Adrenal gland (tissue), 19 donors: ENCODE measurements at places on chromosomes 3 and 15.

- DNase-seq, result no peak
Observed at GRCh38 chr3:23913873-23914743, 2.7 kb downstream of the NKIRAS1 start.

DNA sequence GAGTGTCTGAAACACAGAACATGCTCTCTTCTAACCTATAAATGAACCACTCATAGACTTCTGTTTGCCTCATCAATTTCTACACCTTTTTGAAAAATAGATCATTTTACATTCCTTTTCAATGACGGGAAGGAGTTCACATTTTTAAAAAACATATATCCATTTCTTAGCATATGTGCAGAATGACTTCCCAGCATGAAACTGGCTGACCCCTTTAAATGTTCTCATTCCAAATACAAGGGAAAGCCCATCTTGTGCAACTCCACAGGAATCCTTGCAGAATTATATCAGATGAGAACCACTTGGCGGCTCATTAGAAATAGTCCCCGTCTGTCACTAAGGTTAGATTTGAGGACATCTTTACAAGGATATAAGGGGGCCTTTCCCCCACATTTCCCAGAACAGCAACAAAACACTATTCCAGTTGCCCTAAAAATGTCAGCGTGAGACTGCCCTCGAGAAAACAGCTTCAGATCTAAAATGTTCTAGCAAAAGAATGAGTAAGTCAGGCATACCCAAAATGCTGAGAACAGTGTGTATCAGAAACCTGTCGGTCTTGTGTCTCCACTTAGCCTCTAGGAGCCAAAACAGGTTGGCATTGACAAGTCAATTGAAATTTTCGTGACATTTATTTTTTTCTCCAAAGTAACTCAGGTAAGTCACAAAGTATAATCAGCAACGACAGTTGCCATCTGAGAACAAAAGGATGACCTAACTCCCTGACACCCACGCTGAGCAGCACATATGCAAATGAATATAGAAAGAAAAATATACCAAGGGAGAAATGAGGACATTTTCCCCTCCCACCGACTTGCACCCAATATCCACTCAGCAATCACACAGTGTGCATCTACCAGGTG, 63.1 kb downstream of the FOXP1 start:
- no peak for DNase-seq

DNA sequence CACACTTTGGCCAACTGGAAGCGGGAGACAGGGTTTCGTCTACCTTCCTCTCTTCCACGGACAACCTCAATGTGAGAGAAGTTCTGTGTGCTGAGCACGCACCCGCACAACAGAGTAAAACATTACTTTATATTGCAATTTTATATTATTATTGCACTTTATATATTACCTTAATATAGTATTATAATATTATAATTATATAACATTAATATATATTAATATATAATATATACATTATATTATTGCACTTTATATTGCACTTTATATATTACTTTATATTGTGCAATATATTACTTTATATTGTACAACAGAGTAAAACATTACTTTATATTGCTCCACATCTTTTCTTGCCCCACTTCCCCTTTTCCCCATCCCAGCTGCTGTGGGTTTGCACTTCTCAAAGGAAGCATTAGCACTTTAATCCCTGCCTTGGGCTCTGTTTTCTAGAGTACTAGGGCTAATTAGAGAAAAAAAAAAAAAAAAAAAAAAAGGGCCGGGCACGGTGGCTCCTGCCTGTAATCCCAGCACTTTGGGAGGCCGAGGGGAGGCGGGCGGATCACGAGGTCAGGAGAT, 76.4 kb upstream of the SLC4A7 start:
- DNase-seq, result no peak

DNA sequence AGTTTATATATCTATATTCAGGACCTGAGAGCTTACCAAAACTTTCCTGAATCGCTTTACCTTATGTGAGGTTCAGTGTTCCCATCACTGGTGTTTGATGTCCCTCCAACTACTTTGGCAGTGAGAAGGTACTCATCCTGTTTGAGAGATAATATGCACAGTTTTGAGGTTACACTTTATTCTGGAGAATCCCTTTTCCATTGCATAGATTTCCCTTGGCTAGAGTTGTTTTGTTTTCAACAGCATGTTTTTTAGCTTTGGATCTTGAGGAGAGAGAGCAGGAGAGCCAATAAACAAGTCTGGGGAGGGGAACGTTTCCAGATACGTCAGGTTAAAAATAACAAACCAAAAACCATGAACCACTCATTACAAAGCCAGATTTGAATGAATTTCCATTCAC, 33.6 kb downstream of the CD200 start:
- no peak for DNase-seq

GRCh38 chr15:66570327-66570726, 4.5 kb upstream of the LCTL start:
- DNase-seq, result no peak

DNA sequence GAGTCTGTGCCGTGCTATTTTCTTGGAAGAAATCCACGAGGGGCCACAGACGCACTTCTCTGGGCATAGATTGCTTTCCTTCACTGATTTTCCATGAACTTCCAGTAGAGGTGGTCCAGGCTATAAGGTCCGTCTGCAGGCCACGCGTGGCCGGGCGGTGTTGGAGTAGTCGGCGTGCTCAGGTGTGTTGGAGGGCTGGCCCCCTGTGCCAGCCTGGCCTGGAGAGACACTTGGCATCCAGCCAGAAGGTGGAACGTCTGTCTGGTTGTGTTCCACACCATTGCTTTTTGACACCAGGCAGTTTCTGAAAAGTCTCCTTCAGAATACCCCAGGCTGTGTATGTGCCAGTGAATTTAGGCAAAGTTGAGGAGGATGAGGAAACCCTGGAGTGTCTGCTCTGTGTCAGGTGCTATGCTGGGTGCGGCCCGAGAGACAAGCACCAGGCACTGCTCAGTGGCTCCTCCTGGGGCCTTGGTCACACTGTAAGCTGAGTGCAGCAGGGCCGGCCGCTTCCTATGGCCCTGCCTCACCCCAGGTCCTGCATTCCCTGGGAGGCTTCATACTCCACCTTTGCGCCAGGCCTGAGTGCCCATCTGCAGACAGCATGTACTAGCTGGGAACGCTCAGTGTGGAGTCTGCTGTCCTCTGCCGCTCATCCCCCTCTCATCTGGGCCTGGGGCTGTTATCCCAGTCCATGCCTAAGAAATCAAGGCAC, 52.1 kb upstream of the TAMM41 start:
- DNase-seq, result no peak

GRCh38 chr3:194285024-194285849, 65.9 kb downstream of the CPN2 start:
- DNase-seq, result peak; percentile 68

DNA sequence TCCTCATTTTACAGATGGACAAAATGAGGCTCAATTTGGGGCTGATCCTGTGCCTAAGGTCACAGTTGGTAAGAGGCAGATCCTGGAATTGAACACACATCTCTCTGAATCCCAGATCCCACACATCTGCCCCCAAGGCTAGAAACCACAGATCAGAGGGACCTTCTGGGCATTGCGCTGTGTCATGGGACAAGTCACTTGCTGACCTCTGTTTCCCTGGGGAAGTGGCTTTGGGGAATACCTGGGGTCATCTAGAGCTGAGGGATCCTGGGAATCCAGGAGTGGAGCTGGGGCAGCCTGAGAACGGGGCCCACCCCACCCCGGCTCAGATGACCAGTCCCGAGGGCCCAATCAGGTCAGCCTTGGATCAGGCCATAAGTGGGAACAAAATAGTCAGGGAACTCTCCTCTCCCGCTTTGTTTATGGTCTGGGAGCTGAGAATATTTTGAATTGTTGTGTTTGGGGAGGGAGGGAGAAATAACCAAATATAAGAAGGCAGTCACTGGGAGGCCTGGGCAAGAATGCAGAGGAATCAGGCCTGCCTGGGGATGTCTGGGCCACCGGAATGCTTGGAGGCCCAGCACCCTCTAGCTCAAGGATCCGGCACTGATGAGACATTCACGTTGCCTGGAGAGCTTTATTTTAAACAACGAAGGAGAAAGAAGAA, 8.8 kb upstream of the SLC6A6 start:
- DNase-seq, result no peak

- no peak for DNase-seq
Observed at GRCh38 chr3:128423525-128424147, 43.1 kb downstream of the DNAJB8 start.

DNA sequence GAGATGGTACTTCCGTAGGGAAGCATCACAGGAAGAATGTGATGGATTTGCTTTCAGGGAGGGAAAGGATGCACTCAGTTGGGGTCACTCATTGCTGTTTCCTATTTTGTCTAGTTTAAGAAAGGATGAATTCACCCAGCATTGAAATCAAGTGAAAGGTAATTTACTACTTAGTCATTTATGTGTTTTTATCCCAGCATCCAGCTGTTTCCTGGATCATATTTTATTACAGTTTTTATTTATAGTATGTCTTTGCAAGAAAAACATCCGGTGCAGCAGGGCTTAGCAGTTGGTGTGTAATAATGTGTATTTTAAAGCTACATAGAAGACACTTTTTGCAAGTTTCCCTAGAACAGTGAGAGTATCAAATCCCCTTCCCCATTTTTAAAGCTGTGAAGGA, 37.4 kb upstream of the GOLGA8B start:
- no peak for DNase-seq

DNA sequence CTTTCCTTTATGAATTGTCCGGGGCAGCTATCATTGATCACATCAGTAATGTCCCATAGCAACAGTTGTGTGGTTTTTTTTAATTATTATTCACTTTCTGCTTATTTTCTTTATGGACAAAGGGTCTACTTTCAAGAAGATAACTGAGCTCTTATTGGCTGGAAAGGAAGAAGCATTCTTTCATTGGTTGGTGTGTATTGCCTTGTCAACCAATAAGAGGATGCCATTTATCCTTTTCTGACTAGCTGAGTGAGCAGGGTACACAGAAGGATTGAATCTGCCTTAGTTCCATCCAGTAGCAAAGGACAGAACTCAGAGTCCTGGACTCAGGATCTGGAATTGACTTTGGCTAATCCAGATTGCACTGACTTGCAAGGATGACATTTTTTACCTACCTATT, 13.2 kb upstream of the AEN start:
- no peak for DNase-seq

- no peak for DNase-seq
Observed at GRCh38 chr3:171646357-171647133, 163.7 kb downstream of the PLD1 start.

GRCh38 chr3:133574260-133574881, 885 bp downstream of the CDV3 start:
- peak; percentile 80 for DNase-seq

DNA sequence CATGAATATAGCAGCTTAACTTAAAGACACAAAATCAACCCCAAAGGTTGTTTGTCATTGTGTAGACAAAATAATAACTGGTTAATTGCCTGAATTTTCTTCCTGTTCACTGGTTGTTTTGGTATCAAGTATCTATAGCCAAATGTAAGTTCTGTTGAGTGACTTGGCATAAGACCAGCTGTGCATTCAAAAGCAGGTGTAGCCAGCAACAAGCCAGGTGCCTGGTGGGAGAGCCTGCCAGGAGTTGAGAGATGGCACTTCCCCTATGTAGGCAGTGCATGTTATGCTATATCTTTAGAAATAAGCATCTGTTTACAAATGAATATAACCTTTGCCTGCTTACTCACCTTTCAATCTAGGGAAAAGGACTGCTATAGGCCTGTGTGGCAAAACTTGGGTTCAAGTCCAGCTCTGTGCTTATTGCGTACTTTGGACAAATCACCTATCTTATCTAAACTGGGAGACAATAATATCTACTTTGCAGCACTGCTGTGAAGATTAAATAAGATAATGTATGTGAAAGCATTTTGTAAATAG, 84.9 kb upstream of the TBL1XR1 start:
- no peak for DNase-seq

DNA sequence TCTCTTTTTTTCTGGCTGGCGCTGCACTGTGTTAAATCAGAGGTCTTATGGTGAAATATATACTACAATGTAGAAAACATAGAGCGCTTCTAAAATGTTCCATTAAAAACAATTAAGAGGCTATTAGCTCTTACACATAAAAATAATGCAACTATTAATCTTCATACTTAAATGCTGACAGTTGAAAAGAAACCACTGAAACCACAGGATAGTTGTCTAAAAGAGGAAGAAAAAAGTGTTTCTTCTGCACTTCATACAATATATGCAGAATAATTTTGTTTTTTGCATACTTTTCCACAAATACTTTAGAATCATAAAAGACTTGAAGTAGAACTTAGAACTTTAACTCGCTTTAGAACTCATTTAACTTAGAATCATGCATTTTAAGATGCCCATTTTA, 170.5 kb downstream of the PYDC2 start:
- no peak for DNase-seq

- no peak for DNase-seq
Observed at GRCh38 chr15:69403594-69403993, 10.6 kb upstream of the KIF23 start.

DNA sequence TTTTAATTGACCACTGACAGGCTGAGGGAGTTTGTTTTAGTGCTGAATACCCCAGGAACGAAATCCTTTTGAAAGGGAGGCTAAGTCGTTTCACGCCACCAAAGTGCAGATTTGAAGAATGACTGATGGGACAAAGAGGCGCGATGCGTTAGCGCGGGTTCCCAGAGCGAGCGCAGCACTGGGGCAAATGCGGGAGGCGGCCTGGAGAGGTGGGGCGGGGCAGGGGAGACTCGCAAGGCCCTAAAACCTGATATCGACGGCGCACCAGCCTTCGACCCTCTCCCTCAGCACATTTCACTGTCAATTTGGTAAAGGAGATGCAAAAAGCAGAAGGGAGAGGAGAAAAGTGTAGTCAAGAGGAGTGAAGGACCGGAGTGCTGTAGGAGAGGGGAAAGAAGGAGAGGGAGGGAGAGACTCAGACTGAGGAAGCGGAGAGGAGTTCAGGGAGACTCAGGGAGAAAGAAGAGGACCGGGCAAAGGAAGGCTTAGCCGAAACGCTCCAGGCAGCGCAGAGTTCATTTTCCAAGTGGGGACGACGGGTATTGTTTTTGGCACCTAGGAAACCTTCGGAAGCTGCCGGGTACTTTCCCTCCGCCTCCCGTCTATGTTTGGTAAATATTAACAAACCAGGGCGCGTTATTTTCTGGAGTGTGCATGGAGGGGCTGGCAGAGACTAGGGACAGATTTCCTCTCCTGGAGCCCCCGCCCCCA, 3.8 kb upstream of the FOXB1 start:
- DNase-seq, result no peak

GRCh38 chr15:50126072-50126471, 7.0 kb upstream of the ATP8B4 start:
- no peak for DNase-seq

GRCh38 chr15:65062726-65063125, 5.1 kb downstream of the RASL12 start:
- no peak for DNase-seq

- no peak for DNase-seq
Observed at GRCh38 chr15:77889009-77889806, 188.3 kb downstream of the TBC1D2B start.

- DNase-seq, result peak; percentile 61
Observed at GRCh38 chr3:160869825-160870224, 113.8 kb downstream of the PPM1L start.

DNA sequence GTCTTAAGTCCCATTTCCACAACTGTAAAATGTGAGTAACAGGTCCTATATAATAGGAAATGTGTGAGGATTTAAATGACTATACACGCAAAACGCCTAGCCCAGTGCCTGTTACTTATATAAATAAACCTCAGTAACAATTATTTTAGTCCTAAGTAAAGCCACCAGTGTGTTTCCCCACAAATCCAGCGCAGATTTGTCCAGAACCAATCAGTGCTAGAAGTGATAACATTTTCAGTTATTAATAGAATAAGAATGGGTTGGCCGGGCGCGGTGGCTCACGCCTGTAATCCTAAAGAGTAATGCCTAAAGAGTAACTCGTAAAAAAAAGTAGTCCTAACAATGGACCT, 561 bp downstream of the RPAP1 start:
- no peak for DNase-seq

- no peak for DNase-seq
Observed at GRCh38 chr15:79102595-79102994, 12.0 kb upstream of the RASGRF1 start.
